Liver (tissue), 10 donors: ENCODE measurements at places on chromosomes 2 and 18.
A peak's percentile ranks its signal among the peaks of the same experiment; 100 is the strongest.

DNA sequence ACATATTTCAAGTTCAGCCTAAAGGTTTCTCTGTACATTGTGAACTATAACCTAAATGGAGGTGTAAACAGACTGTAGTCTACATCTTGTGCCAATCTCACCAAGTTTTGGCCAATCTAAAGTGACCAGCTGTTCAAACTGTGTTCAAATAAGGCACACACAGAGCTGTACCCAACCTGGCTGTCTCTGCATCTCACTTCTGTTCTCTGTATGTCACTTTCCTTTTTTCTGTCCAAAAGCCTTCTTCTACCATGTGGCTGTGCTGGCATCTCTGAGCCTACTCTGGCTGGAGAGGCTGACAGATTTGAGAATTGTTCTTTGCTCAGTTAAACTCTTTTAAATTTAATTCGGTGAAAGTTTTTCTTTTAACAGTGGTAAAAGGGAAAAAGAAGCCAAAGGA, 817.9 kb downstream of the SOCS6 start:
- no peaks in the 10 kb centered on the region for H3K27me3 ChIP-seq
- no peak for DNase-seq
- H3K4me3 ChIP-seq = no peak overlapping the region
- H3K4me1 ChIP-seq = no peaks in the 10 kb centered on the region

DNA sequence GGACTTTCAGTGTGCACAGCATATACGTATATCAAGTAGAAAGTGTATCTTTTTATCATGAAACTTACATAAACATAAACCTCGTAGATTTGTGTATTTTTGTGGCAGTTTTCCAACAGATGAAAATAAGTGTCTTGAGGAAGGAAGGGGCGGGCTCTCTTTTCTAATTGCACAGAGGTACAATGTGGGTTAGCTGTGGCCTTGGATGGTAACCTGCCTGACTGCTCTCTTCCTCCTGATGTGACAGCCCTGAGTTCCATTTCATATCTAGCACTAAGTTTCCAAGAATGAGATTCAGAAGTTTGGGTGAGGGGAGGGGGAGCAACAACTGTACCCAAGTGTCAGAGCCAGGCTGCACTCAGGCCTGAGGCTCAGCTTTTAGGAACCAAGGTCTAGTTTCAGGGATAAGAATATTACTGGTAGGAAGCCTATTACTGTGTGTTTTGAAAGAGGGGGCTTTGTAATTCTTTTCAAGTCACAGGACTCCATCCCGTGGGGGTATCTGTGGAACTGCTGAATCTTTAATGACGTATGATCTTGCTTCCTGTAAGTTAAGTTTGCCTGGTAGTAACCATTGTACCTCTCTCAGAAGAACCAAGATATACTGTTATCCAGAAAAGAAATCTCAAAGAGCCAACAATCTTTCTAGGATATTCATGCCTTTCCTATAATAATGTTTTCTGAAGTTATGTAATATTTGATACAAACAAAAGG, 483.7 kb downstream of the PTPRM start:
- H3K27ac ChIP-seq = no peak overlapping the region
- H3K4me1 ChIP-seq = no peaks in the 10 kb centered on the region
- no peaks in the 10 kb centered on the region for H3K36me3 ChIP-seq
- H3K27me3 ChIP-seq = no peaks in the 10 kb centered on the region
- no peak for DNase-seq
- no peak overlapping the region for H3K4me3 ChIP-seq

- DNase-seq = no peak
- H3K4me1 ChIP-seq = no peaks in the 10 kb centered on the region
- H3K27me3 ChIP-seq = no peaks in the 10 kb centered on the region
- no peak overlapping the region for H3K4me3 ChIP-seq
Measured at GRCh38 chr2:141021611-141022010, 1109.2 kb downstream of the LRP1B start.

GRCh38 chr2:36697424-36698066, 1.0 kb downstream of the VIT start:
- no peaks in the 10 kb centered on the region for H3K27me3 ChIP-seq
- no peak overlapping the region for H3K4me3 ChIP-seq
- no peaks in the 10 kb centered on the region for H3K4me1 ChIP-seq
- DNase-seq = no peak

DNA sequence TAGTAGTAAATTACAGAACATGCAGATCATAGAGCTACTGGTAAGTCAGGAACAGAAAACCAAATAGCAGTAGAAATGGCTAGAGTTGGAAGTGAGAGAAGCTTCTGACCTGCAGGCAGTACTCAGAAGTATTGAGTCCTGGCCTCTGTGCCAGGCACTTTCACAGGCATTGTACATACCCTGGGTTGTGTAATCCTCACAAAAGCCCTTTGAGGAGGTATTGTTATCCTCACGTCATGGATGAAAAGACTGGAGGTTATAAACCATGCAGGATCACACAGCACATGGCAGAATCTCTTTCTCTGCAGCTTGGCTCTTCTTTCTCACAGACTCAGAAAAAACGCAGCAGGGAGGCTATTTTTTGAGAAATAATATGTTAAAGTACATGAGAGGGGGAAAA, 789.3 kb upstream of the FAM98A start:
- H3K27ac ChIP-seq = no peak overlapping the region
- H3K4me1 ChIP-seq = no peaks in the 10 kb centered on the region
- no peak overlapping the region for H3K4me3 ChIP-seq
- H3K36me3 ChIP-seq = no peaks in the 10 kb centered on the region
- DNase-seq = no peak

GRCh38 chr2:120763508-120763907, 27.8 kb downstream of the GLI2 start:
- peaks cover 3% of the 10 kb centered on the region for H3K4me1 ChIP-seq
- DNase-seq = no peak
- H3K4me3 ChIP-seq = no peak overlapping the region
- H3K36me3 ChIP-seq = no peaks in the 10 kb centered on the region
- no peak overlapping the region for H3K27ac ChIP-seq
- no peaks in the 10 kb centered on the region for H3K27me3 ChIP-seq

DNA sequence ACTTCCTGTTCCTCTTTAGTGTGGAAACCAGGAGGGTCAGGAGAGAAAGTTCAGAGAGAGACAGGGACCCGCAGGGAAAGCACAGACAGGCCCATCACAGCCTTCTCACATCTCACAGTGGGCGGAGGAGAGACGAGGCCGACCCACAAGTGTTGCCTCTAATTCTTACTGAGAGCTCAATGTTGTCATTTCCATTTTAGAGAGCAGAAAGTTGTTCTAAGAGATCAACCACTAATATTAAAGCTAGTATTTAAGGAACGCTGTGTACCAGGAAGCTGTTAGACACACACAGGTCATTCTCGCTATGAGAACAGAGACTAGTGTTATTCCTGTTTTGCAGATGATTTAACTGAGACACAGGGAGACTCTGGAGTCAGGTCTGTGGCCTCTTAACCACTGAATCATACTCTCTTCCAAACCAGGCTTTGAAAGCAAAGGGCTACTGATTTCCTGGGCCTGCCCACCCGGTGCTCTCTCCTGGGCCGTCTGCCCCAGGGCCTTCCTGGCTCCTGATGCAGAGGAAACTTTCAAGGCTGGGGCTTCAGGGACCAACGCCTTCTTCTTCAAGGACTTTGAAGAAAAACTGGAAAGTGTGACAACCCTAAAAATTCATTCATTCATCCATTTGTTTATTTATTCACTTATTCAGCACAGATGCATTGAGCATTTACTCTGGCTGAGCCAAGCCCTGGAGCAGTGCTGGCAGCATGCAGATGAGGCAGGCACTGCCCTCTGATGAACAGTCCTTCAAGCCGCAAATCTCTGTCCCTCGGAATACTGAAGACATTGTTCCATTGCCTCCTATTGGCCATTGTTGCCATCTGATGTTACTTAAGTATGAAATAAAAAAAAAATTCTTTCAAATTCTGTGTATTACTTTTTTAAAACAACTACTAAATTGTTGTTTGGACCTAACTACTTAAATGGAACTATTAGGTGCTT, 37.2 kb upstream of the BIN1 start:
- no peaks in the 10 kb centered on the region for H3K4me1 ChIP-seq
- H3K4me3 ChIP-seq = no peak overlapping the region

- peaks cover 5% of the 10 kb centered on the region for H3K4me1 ChIP-seq
- no peaks in the 10 kb centered on the region for H3K36me3 ChIP-seq
- H3K27ac ChIP-seq = no peak overlapping the region
- DNase-seq = no peak
- no peak overlapping the region for H3K4me3 ChIP-seq
Measured at GRCh38 chr2:62727876-62728566, 22.5 kb downstream of the EHBP1 start.

DNA sequence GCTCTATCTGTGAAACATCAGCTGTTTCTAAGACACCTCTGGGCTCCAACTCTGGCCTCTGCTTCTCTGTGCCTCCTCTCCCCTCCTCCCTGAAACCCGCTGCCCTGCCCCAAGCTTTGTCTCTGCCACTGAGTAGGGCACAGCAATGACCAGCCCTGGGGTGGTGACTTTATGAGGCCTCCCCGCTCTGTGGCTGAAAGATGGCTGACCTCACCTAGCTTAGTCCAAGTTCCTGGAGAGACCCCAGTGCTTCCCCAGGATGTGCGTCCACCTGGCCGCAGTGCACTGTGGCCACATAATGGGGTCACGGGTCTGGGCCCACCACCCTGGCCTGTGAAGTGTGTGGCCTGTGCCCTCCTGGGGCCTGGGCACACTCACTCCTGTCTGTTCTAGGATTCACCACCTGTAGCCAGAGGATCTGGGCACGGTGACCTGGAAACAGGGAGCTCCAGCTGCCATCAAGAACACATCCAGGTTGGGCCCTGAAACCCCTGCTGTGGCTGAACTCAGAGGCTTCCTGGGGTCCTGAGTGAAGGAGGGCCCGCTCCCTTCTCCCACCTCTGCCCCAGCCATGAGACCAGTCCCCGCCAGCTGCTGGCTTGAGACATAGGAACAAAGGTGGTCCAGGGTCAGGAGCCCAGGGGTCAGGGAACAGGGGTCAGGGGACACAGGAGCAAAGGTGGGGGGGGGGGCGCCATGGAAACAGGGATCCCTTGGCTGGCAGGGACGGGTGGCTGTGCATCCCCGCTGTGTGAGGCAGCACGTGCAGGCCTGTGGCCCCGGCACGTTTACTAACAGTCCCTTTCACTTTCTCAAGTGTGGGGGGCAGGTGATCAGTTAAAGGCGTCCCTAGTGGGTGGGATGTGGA, 29.3 kb upstream of the OTOS start:
- H3K27ac ChIP-seq = no peak overlapping the region
- peaks cover 1% of the 10 kb centered on the region for H3K36me3 ChIP-seq
- H3K27me3 ChIP-seq = no peaks in the 10 kb centered on the region

- no peaks in the 10 kb centered on the region for H3K4me1 ChIP-seq
- no peak overlapping the region for H3K4me3 ChIP-seq
- H3K36me3 ChIP-seq = no peaks in the 10 kb centered on the region
- no peaks in the 10 kb centered on the region for H3K27me3 ChIP-seq
- no peak overlapping the region for H3K27ac ChIP-seq
Measured at GRCh38 chr2:135409436-135409835, 121.6 kb downstream of the ZRANB3 start.

DNA sequence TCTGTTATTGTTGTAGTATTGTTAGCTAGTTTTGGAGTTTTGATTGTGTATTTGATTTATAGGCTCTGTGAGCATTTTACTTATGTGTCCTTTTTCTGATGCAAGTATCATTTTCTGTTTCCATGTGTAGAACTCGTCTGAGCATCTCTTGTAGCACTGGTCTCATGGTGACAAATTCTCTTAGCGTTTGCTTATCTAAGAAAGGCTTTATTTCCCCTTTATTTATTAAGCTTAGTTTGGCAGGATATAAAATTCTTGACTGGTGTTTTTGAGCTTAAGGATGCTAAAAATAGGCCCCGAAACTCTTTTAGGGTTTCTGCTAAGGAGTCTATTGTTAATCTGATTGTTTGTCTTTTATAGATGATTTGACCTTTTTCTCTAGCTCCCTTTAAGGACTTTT, 57.6 kb upstream of the THUMPD2 start:
- no peaks in the 10 kb centered on the region for H3K4me1 ChIP-seq
- no peak for DNase-seq

DNA sequence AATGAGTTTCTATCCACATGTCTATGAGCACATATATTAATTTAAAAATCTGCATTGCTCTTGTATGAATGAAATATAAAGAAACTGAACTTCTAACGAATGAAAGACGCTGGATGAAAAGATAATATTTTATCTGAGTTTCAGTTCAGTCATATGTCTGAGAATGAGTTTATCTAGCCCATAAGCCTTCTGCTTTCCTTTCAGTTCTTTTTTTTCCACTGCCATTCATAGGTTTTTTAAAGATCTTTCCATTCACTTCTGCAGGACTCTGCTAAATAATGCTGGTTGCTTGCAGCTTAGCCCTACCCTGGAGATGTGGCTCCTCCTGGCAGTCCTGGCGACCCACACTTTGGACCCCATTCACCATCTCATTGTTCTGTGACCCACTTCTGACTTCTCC, 109.0 kb downstream of the BCL2 start:
- H3K36me3 ChIP-seq = no peaks in the 10 kb centered on the region
- H3K4me1 ChIP-seq = no peaks in the 10 kb centered on the region
- no peak for DNase-seq
- H3K27me3 ChIP-seq = no peaks in the 10 kb centered on the region
- H3K27ac ChIP-seq = no peak overlapping the region

GRCh38 chr18:67072791-67073190, 443.7 kb downstream of the DSEL start:
- H3K4me1 ChIP-seq = no peaks in the 10 kb centered on the region
- H3K4me3 ChIP-seq = no peak overlapping the region
- no peak overlapping the region for H3K27ac ChIP-seq
- no peaks in the 10 kb centered on the region for H3K36me3 ChIP-seq
- DNase-seq = no peak
- H3K27me3 ChIP-seq = no peaks in the 10 kb centered on the region

GRCh38 chr18:54035927-54036326, 188.5 kb downstream of the MBD2 start:
- H3K36me3 ChIP-seq = no peaks in the 10 kb centered on the region
- no peak for DNase-seq
- no peaks in the 10 kb centered on the region for H3K4me1 ChIP-seq
- no peak overlapping the region for H3K27ac ChIP-seq
- no peaks in the 10 kb centered on the region for H3K27me3 ChIP-seq

DNA sequence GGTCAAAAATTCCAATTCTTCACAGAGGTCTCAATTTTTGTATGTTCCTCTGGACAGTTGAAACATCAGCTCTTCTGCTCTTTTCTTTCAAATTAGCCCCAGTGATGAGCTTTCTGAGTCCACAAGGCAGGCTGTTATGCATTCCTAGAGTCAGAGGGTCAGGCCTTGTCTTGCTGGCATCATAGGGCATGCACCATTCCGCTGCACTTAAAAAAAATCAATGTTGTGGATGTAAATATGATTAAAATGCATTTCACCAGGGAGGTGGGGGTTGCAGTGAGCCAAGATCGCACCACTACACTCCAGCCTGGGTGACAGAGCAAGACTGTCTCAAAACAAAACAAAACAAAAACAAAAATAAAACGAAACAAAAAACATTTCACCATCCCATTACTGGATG, 465.3 kb downstream of the EIPR1 start:
- no peaks in the 10 kb centered on the region for H3K4me1 ChIP-seq
- H3K27ac ChIP-seq = no peak overlapping the region
- no peaks in the 10 kb centered on the region for H3K36me3 ChIP-seq
- no peak overlapping the region for H3K4me3 ChIP-seq

GRCh38 chr2:212726403-212726802, 187.8 kb upstream of the ERBB4 start:
- no peak overlapping the region for H3K4me3 ChIP-seq
- H3K4me1 ChIP-seq = no peaks in the 10 kb centered on the region
- no peak for DNase-seq
- no peak overlapping the region for H3K27ac ChIP-seq
- H3K36me3 ChIP-seq = no peaks in the 10 kb centered on the region

- no peak for DNase-seq
- H3K4me1 ChIP-seq = peaks cover 7% of the 10 kb centered on the region
- H3K4me3 ChIP-seq = peak overlapping the region; percentile 83
Measured at GRCh38 chr2:47174733-47175361, 19.7 kb upstream of the STPG4 start.

- no peak overlapping the region for H3K4me3 ChIP-seq
- DNase-seq = no peak
- H3K27ac ChIP-seq = no peak overlapping the region
- no peaks in the 10 kb centered on the region for H3K36me3 ChIP-seq
Measured at GRCh38 chr2:30527411-30527810, 80.4 kb downstream of the LCLAT1 start.
